ENCODE measurements at places on chromosomes 3 and 15.
A peak's percentile ranks its signal among the peaks of the same experiment; 100 is the strongest.

DNA sequence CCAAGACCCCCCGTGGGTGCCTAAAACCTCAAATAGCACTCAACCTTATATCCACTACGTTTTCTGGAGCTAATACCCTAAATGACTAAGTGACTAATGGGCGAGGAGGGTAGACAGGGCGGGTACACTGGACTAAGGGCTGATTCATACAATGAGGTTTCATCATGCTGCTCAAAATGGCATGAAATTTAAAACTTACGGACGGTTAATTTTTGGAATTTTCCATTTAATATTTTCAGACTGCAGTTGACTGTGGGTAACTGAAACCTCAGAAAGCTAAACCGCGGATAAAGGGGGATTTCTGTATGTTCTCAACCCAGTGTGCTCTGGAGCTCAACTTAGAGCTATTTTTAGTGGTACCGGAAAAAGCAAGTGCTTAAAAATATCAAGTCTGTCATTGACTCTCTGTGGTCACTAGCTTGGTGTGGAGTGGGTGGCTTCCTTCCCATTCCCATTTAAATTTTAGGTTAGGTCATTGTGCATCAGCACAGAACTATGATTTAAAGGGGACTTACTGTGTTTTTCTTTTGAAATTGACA, 72.9 kb downstream of the LRRC28 start:
- no peak for DNase-seq

DNA sequence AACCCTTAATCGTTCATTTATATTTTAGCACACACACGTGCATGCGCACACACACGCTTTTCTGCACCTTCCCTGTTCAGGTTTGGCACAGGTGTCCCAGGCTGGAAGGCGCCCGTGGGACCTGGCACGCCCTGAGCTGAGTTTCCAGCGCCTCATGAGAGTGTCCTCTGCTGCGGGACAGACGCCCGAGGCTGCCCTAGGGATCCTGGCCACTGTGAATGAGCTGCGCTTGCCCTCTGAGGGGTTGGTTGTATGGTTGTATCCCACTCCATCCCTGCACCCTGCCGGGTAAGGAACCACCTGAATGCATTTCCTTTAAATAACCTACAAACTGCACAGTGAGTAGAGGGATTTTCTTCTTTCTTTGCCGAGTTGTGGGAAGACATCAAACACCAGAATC, 12.2 kb upstream of the MEX3B start:
- no peak for DNase-seq

DNA sequence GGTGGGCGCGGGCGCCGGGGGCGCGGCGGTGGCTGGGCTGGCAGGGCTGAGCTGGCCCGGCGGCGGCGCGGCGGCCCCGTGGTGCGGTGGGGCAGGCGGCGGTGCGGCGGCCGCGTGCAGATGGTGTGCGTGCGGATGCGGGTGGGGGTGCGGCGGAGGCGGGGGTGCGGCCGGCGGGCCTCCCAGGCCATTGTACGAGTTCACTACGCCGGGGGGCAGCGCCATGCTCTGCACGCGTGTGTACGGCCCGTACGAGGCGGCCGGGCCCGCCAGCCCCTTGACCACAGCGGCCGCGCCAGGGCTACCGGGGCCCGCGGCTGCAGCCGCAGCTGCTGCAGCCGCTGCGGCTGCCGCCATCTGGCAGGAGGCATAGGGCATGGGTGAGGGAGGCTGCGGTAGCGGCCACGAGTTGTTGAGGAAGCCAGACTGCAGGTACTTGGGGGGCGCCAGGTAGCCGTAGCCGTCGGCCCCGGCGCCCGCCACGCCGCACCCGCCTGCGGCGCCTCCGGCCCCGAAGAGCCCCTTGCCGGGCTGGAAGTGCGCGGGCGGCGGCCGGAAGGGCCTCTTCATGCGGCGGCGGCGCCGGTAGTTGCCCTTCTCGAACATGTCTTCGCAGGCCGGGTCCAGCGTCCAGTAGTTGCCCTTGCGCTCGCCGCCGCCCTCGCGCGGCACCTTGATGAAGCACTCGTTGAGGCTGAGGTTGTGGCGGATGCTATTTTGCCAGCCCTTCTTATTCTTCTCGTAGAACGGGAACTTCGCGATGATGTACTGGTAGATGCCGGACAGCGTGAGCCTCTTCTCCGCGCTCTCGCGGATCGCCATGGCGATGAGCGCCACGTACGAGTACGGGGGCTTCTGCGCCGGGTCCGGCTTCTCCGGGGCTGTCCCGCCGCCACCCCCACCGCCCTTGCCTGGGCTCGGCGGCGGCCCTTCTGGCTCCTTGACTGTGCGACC, 951 bp downstream of the FOXL2 start:
- DNase-seq, result no peak

- no peak for DNase-seq
Observed at GRCh38 chr3:127770671-127771355, 51.5 kb downstream of the MGLL start.

DNA sequence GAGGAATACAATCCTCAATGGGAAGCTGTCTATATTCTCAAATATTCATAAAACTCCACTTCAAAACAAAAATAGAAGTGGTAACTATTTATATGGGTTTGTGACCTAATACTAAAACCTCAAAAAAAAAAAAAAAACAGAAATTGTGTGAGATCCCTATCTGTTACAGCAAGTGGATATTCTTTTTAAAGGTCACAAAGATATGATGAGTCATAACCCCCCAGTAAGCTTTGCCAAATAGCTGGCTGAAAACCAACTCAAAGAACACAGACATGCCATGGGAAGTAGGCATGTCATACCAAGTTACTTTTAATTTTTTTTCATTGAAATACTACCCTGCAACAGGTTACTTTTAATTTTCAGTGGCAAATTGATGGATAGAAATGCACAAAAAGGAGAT, 62.5 kb downstream of the CBLB start:
- DNase-seq, result no peak

DNA sequence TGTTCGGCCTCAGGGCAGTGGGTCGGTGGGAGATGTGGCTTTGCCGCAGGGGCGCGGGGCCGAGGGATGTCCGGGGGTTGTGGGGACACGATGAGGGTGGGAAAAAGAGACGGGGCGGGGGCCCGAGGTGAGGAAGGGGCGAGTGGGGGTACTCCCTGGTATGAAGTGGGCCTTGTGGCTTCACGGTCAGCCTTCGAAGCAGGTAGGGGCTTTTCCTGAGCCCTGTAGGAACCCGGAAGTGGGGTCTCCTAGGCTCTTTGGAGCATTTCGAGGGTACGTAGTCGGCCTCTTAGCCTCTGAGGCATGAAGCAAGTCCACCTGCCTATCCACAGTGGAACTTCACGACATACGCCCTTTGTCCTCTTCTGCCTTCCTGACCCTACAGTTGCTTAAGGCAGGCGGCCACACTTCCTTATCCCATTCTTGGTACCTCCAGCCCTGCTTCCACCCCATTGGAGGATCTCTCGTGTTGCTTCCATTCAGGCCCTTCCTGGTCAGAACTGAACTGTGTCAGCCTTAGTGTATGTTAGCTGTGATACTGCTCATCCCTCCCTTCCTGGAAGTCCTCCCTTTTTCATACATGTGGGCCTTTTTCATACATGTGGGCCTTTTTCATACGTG, 389 bp downstream of the ARPC4 start:
- no peak for DNase-seq

- DNase-seq, result no peak
Observed at GRCh38 chr15:46861796-46862195, 855.5 kb upstream of the SEMA6D start.

GRCh38 chr15:69755551-69756310, 303.1 kb downstream of the RPLP1 start:
- DNase-seq, result no peak

DNA sequence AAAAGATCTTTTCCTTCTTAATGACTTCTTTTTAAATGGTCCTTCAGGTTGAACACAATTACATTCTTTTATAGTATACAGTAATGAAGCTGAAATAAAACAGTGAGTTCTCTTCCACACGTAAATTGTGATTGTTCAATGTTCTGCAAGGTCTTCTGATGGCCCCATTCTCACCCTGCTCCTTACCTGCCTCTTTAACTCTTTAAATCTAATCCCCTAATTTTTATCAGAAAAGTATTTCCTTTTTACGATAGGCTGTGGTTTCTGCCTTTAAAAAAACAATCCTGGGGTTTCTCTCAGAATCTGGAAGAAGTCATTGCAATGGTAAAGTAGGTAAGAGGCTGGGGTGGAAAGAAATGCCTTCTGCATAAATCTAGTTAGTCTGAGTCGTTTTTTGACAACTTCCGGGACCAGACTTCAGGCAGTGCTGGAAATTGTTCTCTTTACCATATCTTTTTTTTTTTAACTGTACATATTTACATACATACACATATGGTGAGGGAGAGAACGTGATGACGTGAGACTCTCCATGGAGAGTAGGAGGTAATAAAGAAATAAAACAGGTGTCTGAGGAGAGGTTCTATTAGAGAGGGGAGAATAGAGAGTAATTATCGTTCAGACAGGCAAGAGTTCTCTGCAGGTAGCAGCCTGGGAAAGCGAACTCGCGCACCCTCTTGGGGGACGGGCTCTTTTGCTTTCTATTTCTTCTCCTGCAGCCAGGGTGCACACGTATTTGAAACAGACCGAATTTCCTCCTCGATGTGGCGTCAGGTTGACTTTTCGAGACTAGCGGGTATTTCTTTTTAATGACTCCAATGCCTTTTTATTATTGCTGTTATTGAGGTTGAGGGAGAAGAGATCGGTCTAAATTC, at the start of gene SIDT1:
TSS of gene SIDT1 (plus strand) at position 730 of the 872 bp plus-strand sequence. CDS start 467 bp downstream, outside the sequence.
- peak; percentile 6 for DNase-seq

- DNase-seq, result no peak
Observed at GRCh38 chr3:169607949-169608348, 55.6 kb downstream of the MECOM start.

- peak; percentile 82 for DNase-seq
Observed at GRCh38 chr3:65597226-65597951, 441.3 kb downstream of the MAGI1 start.

DNA sequence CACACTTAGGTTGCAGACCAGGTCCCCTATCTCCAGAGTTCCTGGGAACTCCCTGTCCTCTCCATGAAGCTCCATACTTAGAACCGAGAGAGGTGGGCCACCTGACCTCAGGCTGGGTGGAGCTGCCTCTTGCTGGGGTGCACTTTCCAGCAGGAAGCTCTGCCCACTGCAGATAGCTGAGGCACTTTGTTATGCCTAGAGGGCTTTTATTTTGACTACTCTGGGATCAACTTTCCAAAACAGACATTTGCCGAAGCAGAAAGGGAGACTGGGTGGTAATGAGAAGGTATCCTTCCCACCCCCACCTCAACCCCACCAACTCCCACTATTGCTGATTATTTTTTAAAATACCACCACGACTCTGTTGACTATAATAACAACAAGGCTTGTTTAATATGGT, 54.7 kb downstream of the CLDN11 start:
- no peak for DNase-seq

- DNase-seq, result no peak
Observed at GRCh38 chr15:23038726-23039142, 635 bp downstream of the TUBGCP5 start.

Measured in midbrain (tissue), 1 donor.